NCI-H1436 (cell line): ENCODE measurements at places on chromosomes 4 and X.

- DNase-seq, result no peak
These were observed 133.4 kb upstream of the MSX1 start for GRCh38 chr4:4726051-4726450.

- no peak for DNase-seq
These were observed 20.1 kb downstream of the MMAA start for GRCh38 chr4:145639186-145639698.

DNA sequence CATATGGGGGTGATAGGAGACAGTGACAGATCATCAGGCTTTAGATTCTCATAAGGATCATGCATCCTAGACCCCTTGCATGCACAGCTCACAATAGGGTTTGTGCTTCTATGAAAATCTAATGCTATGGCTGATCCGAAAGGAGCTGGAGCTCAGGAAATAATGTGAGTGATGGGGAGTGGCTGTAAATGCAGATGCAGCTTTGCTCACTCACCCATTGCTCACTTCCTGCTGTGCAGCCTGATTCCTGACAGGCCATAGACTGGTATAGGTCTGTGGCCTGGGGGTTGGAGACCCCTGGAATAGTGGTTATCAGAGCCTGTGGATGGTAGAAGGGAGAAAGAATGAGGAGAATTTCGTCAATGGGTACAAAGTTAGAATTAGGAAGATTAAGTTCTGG lies 2751.1 kb downstream of the ARAP2 start:
- DNase-seq, result no peak

- DNase-seq, result no peak
These were observed 68.6 kb downstream of the CDS1 start for GRCh38 chr4:84651499-84651898.

DNA sequence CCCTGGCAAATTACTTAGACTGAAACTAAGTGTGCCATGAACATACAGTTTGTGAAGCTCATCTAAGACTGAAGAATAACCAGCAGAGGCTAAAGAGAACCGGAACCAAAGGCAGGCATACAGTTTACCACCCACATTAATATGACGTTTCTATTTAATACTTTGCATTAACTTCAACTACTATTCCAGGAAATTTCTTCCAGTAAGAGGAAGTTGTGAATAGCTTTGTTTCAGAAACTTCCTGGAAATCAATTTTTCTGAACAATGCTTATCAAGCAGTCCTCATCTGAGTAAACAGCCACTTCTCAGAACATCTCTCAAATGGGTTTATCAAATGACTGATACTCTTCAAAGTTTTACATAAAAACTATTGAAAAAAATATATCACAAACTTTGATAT lies 252.7 kb downstream of the OPHN1 start:
- no peak for DNase-seq

DNA sequence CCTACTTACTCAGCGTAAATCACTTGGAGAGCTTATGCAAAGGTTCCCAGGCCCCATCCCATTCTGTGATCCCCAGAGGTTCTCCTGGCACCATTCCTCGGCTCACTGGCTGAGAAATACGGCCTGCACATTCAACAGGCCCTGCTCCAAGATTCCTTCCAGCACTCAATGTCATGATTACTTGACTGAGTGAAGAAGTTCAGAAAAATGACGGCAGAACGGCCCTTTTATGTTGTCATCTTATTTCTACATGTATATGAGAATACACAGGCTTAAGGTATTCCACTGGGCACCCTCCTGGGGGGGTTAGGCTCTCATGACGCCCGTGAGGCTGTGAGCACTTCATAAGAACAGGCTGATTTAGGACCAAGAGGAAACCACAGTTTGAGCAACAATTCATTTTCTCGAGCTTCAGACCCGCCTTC lies 190.6 kb downstream of the NSUN7 start:
- DNase-seq, result no peak

GRCh38 chrX:12304261-12304660 lies 166.0 kb downstream of the FRMPD4 start:
- no peak for DNase-seq

DNA sequence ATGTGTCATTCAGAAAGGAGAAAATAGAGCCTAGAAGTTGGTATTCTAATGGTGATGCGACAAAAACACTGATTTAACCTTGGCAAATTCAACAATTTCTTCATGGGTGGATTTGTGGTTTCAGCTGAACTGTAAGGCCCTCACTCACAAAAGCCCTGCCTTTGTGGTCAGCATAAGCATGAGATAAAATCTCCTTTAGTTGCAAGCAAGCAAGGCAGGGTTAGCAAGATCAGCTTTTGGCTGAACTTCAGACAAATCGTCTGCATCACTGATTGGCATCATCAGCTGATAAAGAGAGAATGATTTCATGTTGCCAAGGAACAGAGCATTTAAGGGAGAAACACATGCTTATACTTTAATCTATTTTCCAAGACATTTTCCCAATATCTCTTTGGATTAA lies 2582.2 kb downstream of the PCDH7 start:
- no peak for DNase-seq

GRCh38 chrX:119643696-119644095 lies 37.5 kb upstream of the NKRF start:
- no peak for DNase-seq
